CD8-positive, alpha-beta T cell (primary cell): ENCODE measurements at places on chromosomes 13 and 19.

DNA sequence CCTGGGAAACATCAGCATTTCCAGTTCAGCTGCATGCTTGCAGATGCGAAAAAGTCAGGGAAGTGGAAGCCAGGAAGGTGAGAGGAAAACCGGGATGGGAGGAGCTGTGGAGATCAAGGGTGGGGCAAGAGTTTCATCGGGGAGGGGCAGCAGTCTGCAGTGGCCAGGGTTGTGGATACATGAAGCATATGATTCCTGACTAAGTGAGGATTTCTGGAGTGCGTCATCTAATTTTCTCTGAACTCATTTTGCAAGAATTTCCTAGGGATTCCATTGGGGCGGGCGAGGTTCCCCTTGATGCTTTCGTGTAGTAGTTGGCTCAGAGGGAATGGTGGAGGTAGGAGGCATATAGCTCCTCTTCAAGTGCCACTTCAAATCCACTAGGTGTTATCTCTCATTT is 344.1 kb upstream of the TMTC4 start:
- no peak for DNase-seq

GRCh38 chr19:35149463-35149862 is 5.1 kb upstream of the FXYD5 start:
- no peak for DNase-seq

DNA sequence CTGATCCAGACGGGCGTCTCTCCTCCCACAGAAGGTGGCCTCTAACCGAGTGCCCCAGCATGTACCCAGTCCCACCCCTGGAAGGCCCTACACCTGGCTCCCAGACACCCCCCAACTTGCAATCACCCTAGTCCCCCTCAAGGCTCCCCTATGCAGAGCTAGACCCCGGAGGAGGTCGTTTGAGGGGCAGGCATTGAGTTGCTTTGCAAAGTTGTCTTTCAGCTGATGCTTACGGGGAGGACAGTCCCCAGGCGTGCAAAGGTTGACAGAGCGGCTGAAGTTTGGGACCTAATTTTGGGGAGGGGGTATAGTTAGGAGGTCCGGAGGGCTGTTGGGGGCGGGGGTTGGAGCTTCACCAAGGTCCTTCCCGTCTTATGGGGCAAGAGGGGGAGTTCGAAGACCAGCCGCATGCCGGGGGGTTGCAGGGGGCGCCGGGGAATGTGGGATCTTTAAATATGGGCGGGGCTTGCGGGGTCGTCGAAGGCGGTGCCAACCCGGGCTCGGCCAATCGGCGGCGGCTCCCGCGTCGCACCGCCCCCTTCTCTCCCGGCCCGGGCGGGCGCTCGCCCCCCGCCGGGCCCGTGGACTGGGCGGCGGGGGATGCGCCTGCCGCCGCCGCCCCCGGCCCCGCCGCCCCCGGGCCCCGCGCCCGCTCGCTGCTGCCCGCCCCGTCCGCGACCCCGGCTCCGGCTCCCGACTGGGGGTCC is at the start of gene KCNN1:
Gene KCNN1, plus strand, starts transcription at position 558 of the 707 bp plus-strand sequence. CDS start 6,782 bp downstream, outside the sequence.
- DNase-seq: peak; percentile 14

DNA sequence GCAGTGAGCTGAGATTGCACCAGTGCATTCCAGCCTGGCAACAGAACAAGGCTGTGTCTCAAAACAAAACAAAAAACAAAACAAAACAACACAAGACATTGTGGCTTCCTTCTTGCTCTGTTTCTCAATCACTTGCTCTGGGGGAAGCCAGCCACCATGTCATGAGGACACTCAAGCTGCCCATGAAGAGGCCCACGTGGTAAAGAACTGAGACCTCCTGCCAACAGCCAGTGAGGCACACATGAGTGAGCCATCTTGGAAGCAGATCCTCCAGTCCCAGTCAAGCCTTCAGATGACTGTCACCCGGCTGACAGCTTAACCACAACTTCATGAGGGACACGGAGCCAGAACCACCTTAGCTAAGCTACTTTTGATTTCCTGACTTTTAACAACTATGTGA is 25.2 kb downstream of the CPT1C start:
- no peak for DNase-seq

- DNase-seq: peak; percentile 50
Observed at GRCh38 chr19:15292847-15293582, 39.3 kb downstream of the BRD4 start.

- no peak for DNase-seq
Observed at GRCh38 chr13:29587645-29588044, 7.8 kb downstream of the SLC7A1 start.

DNA sequence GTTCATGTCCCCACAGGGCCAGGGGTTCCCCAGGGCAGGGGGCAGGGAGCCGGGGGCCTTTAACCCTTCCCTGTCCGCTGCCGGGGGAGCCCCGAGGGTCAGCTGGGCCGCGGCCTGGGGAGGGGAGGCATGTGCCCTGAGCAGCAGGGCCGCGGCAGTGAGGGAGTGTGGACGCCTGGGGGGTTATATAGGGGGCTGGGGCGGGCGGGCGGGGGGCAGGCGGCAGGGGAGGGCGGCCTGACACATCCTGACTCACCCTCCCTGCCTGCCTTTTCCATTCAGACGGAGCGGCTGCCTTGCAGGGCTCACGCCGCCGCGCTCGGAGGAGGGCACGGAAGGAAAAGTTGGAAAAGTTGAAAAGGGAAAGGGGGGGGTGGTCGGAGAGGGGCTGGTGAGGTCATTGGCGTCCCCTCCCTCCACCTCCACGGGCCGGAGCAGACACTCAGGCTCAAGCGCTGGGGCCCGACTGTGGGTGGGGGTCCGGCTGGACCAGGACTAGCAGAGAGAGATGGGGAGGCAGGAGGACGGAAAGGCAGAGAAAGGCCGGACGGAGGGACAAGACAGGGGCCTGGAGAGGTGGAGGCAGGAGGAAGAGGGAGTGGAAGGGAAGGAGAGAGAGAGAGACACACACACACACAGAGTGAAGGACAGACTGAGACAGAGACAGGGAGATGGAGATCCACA is at the start of gene IL11:
Gene IL11, minus strand, starts transcription at position 159 of the 684 bp plus-strand sequence. Its CDS starts 153 bp downstream, at position 6.
- no peak for DNase-seq

GRCh38 chr13:111303559-111303958 is 16.9 kb upstream of the TEX29 start:
- no peak for DNase-seq

DNA sequence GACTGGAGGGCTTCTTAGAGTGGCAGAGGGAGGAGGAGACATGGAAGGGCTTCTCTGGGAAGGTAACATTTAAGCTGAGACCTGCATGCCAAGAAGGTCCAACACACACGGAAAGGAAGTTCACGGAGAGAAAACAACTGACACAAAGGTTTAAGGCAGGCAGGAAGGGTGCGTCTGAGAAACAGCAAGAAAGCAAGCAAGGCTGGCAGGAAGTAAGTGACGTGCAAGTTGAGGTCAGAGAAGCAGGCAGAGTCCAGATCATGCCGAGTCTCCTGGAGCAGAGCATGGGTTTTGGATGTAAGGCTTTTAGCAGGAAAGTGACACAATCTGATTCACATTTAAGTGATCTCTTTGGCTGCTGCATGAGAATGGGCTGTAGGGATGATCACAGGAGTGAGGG is 60.5 kb downstream of the ATP7B start:
- no peak for DNase-seq

DNA sequence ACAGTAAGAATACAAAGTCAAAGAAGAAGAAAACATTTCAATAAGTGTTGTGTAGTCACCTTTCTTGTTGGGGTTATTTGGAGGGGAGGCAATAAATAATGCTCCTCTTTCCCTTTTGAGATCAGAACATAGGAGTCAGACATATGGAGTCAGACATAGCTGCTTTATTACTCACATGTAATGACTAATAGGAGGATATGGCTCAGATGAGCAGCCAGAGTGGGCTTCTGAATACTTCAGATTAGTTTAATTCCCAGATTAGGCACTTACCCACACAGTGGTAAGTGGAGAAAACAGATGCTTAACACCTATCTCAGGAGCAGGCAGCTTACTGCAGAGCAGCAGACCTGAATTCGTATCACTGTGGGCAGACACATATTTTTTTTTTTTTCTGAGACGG is 31.7 kb upstream of the C1QTNF9B start:
- DNase-seq: no peak

GRCh38 chr19:51354103-51354741 is 12.0 kb downstream of the ETFB start:
- DNase-seq: no peak

DNA sequence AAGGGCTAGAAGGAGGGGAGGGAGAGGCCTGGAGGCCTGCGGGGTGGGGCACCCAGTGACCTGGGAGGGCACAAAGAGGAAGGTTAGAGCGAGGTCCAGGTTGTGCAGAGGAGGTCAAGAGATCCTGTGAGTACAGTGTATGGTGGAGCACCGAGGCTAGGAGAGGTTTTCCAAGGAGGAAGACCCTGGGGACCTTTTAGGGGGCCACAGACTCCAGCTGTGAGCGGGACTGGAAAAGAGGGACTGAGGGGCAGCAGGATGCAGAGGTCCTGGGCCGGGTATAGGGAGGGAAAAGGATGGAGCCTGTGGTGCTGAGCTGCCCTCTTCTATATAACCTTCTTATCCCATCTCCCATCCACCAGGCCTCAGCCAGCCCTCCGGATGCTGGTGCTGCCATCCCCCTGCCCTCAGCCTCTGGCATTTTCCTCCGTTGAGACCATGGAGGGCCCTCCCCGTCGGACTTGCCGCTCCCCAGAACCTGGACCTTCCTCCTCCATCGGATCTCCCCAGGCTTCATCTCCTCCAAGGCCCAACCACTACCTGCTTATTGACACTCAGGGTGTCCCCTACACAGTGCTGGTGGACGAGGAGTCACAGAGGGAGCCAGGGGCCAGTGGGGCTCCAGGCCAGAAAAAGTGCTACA is 863 bp downstream of the ZNF581 start:
- no peak for DNase-seq

GRCh38 chr13:41313117-41313516 is 2.0 kb downstream of the NAA16 start:
- no peak for DNase-seq

DNA sequence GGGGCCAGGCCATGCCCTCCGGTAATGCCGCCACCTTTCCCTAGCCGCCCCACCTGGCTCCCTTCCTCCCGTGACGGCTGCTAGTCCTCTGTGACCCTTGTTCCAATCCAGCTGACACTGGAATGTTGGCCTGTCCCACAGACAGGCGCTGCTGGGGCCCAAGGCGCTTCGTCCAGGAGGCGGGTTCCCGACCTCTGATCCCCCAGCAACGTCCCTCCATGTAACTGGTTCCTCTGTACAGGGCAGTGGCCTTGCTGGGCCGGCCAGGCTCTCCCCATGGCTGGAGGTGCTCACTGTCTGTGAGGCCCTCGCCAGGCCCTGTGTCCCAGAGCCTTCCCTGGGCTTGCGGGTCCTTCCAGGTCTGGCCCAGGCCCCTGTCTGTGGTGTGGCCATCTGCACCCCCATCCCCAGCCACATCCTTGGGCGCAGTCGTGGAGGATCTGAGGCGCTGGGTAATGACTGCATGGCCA is 6.8 kb upstream of the GRIN3B start:
- no peak for DNase-seq

- no peak for DNase-seq
Observed at GRCh38 chr19:53908935-53909415, at the start of gene CACNG7. CACNG7 (plus strand) TSS chr19:53909278; CDS start chr19:53912832, 3,554 bp downstream.

GRCh38 chr19:42111384-42111783 is 20.9 kb downstream of the POU2F2 start:
- DNase-seq: no peak

DNA sequence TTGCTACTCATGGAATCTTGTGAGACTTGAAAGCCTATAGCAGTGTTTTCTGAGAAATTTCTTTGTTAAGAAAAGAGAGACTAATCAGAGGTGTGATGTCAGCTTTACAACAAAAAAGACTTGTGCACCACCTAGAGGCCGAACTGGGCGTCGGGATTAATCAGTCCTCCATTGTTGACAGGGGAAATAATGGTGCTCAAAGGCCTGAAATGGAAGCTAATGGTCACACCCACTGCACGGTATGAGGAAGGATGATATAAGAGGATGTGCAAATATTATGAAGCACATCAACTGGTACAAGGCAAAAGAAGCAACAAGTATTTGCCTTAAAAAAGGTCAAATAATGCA is 480.2 kb upstream of the MIR17HG start:
- no peak for DNase-seq

DNA sequence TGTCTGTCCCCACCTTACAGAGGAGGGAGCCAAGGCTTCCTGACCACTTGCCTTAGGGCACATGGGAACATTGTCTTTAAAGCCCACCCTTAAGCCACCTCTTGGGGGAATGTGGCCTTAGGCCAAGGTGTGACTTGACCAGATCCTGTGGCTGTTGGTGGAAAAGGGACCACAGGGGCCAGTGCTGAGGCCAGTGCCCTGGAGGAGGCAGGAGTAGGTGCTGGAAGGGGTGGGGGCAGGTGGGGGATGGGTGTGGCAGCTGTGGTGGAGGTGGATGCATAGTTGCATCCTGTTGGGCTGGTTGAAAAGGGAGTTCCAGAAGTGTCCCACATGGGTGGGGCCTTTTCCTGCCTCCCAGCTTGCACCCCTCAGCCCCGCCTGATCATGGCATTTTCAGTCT is 44.8 kb downstream of the DNM2 start:
- DNase-seq: peak; percentile 51

DNA sequence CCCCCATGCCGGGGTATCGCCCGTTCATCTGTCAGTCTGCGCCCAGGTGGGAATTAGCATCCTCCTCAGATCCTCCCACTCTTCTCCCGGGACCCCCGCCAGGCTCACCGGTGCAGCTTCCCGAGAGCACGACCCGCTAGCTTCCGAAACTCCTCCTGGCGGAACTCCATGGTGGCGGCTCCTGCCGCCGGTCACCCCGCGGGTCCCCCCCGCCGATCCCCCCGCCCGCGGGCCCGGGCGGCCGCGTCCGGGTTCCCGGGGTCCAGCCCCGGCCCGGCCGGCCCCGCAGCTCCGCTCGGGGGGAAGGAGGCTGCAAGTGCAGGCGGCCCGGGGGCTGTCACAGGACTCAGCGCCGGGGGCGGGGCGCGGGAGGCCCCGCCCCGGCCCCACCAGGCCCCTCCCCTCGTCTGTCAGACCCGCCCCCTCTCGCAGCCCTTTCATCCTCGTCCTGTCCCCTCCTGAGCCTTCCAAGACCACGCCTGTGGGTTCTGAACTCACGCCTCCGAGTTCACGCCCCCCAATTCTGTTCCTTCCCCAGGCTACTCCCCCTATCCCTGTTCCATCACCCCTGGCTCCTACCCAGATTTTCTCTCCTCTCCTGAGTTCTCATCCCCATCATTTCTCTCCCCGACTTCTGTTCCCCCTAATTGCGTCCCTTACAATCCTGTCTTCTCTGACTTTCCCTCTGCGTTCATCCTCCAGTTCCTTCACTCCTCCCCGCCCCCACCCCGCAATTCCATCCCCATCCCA is at the start of gene SLC17A7:
Gene SLC17A7, minus strand, starts transcription at position 318 of the 750 bp plus-strand sequence. Its CDS starts 148 bp downstream, at position 170.
- peak; percentile 71 for DNase-seq

GRCh38 chr13:20565115-20565736 is 1.7 kb upstream of the IFT88 start:
- no peak for DNase-seq

- DNase-seq: no peak
Observed at GRCh38 chr19:7463575-7463974, 25.3 kb downstream of the PEX11G start.

GRCh38 chr19:3467437-3468198 is 12.7 kb downstream of the SMIM24 start:
- no peak for DNase-seq

DNA sequence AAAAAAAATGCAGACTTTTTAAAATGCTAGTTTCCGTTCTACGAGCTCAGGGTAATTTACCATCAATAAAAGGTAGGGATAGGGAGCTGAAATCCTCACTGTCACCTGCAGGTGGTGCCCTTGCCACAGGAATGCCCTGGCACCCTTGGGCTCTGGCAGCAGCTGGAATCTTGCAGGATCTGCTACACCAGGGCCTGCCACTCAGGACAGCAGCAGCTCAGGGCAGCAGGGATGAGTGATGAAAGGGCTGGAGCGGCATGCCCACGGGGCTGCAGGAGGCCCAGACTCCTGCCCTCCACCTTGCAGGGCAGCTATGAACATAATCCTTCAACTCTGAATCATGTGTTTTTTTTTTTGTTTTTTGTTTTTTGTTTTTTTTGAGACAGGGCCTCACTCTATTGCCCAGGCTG is 54.0 kb downstream of the GNG7 start:
- DNase-seq: peak; percentile 81
